ENCODE measurements at places on chromosomes 1 and 21.

DNA sequence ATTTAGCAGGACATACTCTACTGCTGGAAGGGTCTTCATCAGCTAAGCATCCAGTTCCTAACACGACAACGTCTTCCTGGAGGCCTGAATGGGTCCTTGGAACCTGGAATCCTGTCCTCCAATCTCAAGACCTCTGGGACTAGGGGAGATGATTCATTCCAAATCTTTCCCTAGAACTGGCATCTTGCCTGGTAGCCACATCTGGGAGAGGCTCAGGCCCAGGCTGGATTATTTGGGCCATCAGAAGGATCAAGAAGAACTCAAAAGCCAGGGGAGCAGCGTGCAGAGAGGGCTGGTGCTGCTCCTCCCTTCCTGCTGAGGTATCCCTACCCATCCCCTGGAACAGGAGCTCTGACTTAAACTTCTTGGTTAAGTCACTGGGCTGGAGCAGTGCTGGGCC, 2.8 kb upstream of the PHLDA3 start:
- DNase-seq: no peak

DNA sequence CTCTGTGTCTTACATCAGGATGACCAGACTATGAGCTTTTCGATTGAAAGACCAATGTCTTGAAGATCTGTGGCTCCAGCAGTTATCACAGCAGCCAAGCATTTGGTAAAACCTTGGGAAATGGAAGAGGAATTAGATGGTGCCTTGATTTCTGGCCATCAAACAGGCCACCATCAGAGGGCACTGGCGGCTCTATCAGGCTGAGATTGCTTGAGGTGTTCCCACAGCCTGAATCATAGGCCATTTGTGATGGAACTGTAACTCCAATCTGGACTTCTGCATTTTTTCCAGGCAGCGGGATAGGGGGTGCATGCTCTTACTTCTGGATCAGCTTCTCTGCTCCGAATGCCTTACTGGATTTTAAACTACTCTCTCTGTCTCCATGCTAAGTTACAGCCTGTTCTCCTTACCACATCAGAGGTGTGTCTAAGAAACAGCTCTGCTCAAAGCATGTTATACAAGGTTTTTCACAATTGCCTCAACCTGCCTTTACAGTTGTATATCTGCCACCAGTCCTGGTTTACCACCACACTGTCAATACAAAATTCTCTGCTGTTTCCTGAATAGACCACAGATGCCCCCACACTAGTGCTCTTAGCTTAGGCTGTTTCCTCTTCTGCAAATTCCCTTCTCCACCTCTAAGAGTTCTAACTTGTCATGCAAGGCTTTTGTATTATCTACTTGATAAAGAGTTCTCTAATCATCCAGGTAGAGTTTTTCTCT, 180.9 kb downstream of the PTGER3 start:
- no peak for DNase-seq

DNA sequence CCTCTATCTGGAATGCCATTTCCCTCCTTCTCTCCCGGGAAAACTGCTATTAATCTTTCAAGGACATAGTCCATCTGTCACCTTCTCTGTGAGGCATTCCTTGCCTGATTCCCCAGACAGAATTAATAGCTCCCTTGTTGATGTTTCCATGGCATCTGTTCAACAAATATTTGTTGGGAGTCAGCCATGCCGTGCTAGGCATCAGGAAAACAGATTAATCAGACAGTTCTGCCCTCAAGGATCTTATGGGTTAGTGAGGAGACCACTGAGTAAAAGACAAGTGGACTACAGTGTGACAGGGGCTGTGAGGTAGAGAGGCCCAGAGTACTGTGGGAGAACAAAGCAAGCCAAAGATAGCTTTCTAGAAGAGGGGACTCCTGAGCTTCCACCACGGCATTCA, 11.4 kb upstream of the MAGOH start:
- DNase-seq: no peak

DNA sequence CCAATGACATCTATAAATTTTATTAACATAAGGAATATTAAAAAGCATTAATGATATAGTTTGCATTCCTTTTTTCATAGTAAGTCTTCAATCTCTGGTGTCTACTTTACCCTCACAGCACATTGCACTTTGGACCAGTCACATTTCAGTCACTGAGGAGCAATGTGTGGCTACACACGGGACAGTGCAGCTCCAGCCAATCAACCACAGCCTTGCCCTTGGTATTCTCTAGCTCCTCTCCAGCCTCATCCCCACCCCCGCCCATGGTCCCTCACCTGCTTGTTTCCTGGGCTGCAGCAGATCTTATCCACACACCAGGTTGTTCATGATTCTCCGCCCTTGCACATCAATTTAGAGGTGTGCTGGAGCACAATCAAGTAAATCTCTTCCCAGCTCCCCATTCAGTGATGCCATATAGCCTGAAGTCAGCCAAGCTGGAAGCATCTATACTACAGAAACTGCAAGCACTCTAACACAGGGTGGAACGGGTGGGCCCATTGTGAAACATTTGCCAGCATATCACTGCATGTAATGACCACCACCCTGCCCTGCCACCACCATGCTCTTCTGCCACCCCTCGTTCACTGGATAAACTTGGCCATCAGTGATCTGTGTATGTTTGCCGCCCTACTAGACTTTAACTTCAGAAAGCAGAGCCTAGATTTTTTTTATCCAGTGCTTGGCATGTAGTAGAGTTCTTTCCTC, 93.0 kb upstream of the SLC44A3 start:
- no peak for DNase-seq

GRCh38 chr1:224205438-224205840, 22.4 kb downstream of the DEGS1 start:
- DNase-seq: peak; percentile 25

DNA sequence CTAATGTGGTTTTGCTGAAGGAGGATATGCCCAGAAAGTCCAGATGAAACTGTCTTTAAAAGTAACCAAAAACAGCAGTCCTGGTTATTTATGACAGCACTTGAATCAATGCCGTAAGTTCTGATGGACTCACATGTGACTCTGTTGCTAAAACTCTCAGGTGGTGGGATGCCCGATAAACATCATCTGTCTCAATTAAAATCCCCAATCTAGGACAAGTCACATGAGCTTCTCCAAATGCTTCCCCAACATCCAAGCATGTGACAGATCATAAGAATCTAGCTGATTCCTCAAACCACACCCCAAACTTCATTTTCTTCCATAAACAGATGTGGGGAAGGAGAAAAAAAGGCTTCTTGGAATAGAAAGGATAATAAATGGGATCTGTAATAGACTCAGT, 786 bp upstream of the CTSK start:
- no peak for DNase-seq

DNA sequence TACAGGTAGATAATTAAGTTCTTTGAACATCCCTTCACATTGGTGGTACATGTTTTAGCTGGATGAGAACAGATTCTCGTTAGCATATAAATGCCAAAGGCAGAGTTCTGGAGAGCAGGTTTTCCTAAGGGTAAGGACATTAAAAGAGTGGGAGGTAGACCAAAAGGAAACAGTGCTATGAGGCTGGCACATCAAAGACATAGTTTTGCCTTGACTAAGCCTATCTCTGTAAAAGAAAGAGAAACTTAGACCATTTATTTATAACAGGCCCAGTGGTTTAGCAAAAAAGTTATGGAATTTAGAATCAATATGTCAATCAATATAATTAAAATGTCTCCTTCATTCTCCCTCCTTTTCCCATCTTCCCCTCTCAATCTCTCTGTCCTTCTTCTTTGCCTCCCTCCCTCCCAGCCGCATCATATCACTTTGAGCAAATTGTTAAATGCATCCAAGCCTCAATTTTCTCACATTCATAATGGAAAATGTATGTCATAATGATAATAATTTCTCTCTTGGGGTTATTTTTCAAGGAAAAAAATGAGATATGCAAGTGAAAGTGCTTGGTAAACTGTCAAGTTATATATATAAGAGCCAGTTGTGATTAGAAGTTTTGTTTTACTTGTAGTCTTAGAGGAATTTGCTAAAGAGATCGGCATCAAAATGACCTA, 209.9 kb upstream of the SGIP1 start:
- no peak for DNase-seq

DNA sequence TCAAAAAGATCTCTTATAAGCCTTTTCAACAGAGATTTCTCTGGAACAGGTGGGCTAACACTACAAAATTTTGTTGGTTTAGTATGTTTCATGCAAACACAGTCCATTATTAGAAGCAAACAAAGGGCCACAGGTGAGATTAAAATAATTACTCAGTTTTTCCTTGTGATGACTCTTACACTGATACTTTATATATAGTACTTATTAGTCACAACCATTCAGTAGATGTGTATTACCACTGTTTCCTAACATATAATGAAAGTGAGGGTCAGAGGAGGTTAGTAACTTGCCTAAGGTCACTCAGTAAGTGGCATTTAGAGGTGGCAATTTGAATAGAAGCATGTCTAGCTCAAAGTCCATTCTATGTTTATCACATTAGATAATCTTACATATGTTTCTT, 44.2 kb downstream of the CYYR1 start:
- no peak for DNase-seq

GRCh38 chr1:206794294-206794908, 22.1 kb upstream of the IL10 start:
- DNase-seq: no peak

GRCh38 chr1:21301794-21302440, 11.7 kb upstream of the ECE1 start:
- no peak for DNase-seq

GRCh38 chr1:50268049-50268448, 155.2 kb downstream of the DMRTA2 start:
- no peak for DNase-seq

DNA sequence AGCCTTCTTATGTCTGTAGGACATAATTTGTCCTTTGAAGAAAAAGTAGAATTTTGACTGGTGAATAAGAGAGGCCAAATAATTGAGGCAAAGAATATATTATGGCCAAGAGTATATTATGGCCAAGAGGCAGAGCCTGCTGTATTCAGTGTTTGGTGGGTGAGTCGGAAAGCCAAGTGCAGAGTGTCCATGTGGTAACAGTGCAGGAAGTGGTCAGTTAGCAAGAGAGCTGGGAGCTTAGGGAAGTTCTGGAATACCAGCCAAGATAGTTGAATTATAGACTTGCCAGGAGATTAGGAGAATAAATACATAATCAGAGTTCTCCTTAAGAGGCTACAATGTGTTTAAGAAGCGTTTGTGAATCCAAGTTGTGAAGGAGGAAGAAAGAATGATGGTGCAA, 131.5 kb upstream of the LMO4 start:
- DNase-seq: no peak

DNA sequence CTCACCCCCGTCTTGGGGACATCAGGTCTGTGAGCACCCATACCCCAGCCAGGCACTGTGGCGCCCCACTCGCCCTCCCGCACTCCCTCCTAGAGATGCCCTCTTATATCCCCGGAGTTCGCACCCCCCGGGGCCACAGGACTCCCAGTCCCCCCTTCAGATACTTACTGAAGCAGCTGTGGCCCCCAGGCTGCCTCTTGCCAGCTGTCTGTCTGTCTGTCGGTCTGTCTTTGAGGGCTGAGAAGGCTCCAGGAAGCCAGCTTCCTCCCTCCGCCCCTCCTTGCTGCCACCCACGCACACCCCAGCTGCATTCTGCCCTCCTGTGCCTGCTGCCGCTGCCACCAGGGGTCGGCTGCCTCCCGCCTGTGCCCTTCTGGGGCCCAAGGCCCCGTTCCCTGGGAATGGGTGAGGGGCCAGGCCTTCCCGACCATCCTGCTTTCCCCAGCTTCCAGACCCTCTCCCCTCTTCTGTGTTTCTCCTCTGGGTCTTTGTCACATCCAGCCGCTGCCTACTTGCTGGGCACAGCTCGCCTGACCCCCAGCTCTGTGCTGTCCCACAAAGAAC, at the start of gene PTPN7:
TSS of gene PTPN7 (minus strand) at position 226 of the 564 bp plus-strand sequence. CDS start 1,200 bp downstream, outside the sequence.
- peak; percentile 88 for DNase-seq

DNA sequence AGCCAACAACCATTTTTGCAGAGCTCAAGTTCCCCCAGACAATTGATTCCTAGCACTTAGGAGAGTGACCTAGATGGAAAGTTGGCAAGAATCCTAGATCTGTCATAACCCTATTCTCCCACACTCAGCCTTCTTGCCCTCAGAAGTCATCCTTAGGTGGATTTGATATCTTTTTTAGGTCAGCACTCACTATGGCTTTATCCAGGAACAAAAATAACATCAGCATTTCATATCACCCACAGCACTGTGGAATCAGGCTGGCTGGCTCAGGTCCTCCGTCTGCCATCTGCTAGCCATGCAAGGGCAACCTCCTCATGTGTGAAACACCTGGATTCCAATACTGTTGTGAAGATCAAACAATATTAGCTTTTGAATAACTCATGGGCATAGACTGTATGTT, 6.0 kb downstream of the DPT start:
- no peak for DNase-seq

- DNase-seq: no peak
These were observed 1609.6 kb upstream of the B3GALT2 start for GRCh38 chr1:194795917-194796593.

GRCh38 chr1:9257851-9258250, 23.3 kb downstream of the H6PD start:
- no peak for DNase-seq

DNA sequence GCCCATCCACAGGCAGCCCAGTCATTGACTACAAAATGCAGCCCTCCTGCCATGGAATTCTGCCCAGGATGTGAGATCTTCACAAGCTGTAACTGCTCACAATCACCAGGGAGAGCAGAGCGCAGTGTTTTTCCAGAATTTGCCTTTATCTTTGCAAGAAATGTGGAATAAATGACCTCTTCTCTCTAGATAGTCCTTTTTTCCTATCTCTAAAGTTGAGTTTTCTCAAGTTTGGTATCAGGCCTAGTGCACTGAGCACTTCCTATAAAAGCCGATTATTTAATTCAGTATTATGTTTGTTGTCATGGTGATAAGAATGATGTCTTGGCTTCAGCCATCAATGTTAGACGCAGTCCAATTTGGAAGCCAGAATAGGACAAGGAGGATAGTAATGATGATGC, 246.9 kb upstream of the IRF2BP2 start:
- no peak for DNase-seq

DNA sequence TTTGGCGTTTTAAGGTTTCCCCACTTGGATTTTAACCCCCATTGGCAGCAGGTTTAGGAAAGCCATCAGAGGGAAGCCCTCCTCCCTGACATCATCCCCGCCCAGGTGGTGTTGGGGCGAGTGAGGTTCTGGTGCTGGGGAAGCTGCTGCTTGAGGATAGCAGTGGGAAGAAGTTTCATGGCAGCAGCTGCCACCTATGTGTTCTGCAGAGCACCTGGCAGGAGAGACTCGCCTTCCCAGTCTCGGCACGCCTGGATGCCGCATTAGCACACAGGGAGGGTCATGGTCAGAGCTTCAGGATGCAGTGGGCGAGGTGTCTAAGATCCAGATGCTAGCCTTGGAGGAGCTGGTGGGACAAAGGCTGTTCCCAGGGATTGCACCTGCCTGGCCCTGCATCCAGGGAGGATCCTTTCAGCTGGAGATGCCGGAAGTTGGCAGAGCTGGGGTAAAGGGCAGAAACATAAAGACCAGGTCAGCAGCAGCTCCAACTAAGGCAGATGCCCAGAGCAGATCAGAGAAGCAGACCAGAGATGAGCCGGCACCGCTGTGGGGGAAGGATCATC, 33.9 kb downstream of the ABCG1 start:
- DNase-seq: no peak

Measured in activated CD4-positive, alpha-beta T cell treated with anti-CD3 and anti-CD28 coated beads for 24 hours (primary cell).